ENCODE measurements at places on chromosomes 13 and 19. TPM values are rescaled to one million over a fixed set of nuclear protein-coding genes. Genes with fewer than 3 reads are reported as not detected.

Gene NALCN
- not detected for total RNA-seq

DNA sequence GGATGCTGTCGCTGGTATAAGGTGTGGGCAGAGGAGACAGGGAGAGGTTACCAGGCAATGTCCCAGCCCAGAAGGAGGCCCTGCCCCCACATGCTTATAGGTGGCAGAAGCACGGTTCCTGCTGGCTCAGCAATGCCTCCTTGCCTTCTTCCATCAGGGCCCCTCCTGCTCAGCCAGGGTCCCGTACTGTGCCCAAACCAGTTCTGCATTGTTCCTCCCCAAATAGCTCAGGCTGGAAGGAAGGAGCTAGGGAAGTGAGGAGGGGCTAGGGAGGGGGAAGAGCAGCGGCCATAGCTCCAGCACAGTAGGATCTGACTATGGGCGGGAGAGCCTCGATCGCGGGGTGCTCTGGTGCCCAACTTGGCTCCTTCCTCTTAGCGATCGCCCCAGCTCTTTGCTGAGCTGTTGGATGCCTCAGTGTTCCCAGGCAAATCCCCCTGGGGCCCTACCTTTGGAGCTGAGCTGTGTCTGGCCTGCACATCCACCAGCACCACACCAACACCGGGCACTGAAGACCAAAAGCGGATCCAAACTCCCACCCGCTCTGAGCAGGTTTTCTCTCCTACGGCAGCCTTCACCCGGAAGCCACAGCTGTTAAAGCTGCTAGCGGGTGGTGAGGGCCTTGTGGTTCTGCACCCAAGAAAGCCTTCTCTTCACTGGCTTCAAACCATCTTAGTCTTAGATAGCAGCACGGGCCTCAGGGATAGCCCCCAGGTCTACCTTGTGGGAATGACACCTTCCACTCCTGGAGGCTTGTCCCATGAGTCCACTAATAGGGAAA, 32.1 kb upstream of the PEPD start:
- DNase-seq, result no peak

- no peak for DNase-seq
These were observed 111.0 kb downstream of the KCTD12 start for GRCh38 chr13:76775088-76775740.

DNA sequence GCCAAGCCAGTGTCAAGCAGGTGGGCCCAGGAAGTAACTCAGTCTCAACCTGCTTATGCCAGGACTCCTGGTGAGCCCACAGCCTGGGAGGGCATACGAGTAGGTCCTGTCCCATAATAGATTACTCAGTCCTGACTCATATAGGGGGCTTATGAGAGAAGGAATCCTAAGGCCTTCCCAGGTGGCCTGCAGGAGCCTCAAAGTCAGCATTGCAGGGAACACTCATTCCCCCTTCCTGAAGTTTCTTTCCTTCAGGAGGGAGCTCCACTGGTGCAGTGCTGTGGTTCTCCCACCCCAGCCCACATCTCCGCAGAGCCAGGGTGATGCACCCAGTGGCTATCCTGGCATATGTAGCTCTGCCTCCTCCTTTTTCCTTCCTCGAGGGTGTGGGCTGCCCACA, 137.3 kb downstream of the ZIC5 start:
- no peak for DNase-seq

GRCh38 chr13:97569841-97570240, 135.9 kb downstream of the RAP2A start:
- DNase-seq, result no peak
